H7 (cell line): ENCODE measurements at places on chromosomes 16 and 17. TPM values are rescaled to one million over a fixed set of nuclear protein-coding genes. Genes with fewer than 3 reads are reported as not detected.

Gene KRTAP2-2
- total RNA-seq = not detected in 2 replicates

Gene SAMD14
- 7.8 and 8.2 TPM in 2 replicates for total RNA-seq

Gene TEX19
- 1.1 and 1.9 TPM in 2 replicates for total RNA-seq

Gene PPL
- total RNA-seq = 9.2 and 10.2 TPM in 2 replicates

Gene SP6
- total RNA-seq = 0.07 and 0.10 TPM in 2 replicates

Gene TP53TG3F
- not detected in 2 replicates for total RNA-seq

Gene TBC1D3I
- 0.26 TPM in 1 of 2 replicates, not detected in the other for total RNA-seq

DNA sequence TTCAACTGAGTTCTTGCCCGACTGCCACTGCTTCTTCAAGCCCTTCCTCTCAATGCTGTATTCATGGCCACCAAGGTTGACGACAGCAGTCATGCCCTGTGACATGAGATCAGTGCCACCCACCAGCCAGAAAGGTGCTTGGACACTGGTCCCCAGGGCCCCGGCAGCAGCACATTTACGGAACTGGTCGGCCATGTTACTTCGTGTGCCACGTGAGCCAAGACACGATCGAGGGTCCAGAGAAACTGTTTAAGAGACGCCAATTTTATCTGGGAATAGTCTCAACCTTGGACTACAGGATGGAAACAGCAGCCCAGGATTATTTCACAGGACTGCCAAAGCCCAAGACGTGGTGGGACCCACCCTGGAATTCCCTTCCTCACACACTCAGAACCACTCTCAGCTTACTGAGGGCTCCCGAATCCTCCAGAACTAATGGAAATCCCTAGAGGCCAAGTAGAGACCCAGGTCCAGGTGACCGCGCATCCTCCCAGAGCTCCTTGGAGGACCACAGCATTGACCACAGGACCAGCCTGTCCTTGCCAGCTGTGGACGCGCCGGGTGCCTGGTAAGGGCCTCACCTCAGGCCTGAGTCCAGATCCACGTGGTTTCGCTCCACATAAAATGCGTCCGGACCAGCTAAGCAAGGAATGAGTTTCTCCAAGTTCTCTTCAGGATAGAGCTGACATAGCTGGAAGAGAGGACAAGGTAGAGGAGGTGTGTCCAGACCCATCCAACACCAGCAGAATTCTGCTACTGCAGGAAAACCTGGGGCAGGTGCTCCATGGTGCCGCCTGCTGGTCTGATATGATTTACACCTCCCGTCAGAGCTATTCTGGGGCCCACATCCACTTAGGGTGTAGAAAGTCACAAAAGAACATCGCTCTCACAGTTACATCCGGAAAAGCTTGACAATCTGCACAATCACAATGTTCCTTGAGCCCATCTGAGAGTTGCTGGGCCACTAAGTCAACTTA, 28.2 kb downstream of the MAP1LC3B start:
- peak; percentile 69 for DNase-seq

DNA sequence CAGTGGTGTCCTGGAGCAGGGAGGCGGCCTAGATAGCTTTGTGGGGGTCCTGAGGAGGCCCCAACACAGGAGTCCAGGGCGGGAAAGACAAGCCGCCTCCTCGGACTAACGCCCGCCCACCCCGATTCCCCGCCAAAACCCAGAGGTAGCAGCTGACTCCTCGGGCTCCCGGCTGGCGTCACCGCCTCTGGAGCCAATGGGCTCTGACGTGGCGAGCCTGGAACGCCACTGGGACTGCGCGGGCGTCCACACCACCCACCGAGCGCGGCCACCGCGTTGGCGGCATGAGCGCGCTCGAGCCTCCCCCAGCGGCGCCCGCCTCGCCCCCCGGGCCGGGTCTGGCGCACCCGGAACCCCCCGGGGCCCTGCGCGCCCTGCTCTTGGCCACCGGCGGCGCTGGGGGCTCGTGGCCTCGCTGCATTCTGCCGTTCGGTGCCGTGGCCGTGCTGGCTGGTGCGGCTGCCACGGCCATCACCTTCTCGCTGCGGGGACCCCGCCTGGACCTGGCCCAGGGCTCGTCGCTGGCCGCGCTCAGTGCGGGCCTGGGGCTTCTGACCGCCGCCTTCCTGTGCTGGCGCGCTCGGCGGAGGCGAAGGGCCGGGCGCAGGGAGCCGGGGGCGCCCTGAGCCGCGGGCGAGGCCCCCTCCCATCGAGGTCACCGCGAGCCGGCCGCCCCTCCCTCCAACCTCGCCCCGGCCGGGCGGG, 3.4 kb upstream of the NTN3 start:
- DNase-seq = peak; percentile 95

GRCh38 chr17:61284746-61285145, 114.9 kb upstream of the TBX2 start:
- no peak for DNase-seq

DNA sequence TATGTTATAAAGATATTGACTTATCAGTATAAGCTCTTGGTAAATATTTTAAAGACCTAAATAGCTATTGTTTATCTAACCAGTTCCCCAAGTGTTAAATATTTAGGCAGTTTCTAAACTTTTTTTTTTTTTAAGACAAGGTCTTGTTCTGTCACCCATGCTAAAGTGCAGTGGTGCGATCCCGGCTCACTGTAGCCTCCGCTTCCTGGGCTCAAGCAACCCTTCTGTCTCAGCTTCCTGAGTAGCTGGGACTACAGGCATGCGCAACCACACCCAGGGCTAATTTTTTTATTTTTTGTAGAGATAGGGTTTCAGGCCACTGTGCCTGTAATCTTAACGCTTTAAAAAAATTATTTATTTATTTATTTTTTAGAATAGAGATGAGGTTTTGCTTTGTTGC, 43.5 kb downstream of the SNX29 start:
- DNase-seq = no peak

- no peak for DNase-seq
Observed at GRCh38 chr16:9966569-9967157, 215.6 kb downstream of the GRIN2A start.

GRCh38 chr17:19265755-19266154, 28.6 kb downstream of the EPN2 start:
- no peak for DNase-seq

- DNase-seq = peak; percentile 63
Observed at GRCh38 chr16:73060892-73061490, 13.1 kb upstream of the ZFHX3 start.

- DNase-seq = no peak
Observed at GRCh38 chr17:83195330-83196023, 116.1 kb downstream of the METRNL start.

DNA sequence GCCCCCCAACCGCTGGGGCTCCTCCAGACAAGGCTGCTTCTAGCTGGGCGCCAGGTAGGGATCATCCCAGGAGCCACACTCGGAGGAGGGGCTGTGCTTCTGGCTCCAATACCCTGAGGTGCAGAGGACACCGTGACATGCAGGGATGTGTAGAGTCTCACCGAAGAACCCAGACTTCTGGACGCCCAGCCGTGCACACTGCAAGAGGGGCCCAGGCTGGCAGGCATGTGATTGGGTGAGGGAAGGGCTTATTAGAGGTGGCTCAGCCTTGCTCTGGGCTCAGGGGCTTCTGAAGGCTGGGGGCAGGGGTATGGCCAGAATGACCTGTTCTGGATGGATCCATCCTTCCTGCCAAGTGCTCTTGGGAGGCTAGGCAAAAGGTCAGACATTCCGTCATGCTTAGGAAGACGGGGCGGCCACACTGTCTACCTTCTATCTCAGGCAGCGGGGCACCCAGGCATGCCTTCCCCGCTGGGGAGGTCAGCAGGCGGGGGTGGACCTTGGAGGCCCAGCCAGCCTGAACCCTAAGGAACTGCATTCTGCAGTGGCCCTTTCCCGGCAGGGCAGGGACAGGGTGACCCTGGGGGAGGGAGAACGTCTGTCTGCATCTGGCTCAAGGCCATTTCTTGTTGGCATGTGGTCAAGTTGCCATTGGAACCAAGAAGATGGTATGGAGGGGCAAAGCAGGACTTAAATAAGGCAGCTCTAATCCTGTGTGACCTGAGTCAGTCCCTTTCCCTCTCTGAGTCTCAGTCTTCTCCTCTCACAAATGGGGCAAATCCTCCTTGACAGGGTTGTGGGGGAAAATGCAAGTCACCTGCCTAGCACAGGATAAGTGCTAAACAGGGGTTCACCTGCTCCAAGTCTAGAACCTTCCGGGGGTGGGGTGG, 5.8 kb upstream of the ADGRG1 start:
- no peak for DNase-seq

- DNase-seq = no peak
Observed at GRCh38 chr16:88298833-88299745, 83.7 kb upstream of the ZNF469 start.

DNA sequence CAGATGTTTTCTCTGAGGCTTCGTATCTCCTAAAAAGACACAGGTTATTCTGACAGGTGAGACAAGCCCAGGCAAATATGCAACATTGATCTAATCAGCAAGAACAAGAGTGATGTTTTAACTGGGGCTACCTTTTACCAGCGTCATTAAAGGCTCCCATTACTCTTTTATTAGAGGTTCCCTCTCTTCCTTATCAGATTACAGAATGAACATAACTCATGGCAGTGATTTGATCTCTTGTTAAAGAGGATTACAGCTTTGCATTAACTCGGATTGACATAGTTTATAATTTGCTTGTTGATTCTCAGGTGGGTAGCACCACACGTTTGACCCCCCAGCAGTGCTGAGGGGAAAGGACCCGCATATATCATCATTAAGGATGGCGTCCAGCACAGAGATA, 90.5 kb downstream of the AATF start:
- DNase-seq = no peak

- DNase-seq = no peak
Observed at GRCh38 chr16:87834668-87835473, 34.4 kb downstream of the SLC7A5 start.

- DNase-seq = peak; percentile 68
Observed at GRCh38 chr16:67174706-67175231, 4.4 kb downstream of the NOL3 start.

DNA sequence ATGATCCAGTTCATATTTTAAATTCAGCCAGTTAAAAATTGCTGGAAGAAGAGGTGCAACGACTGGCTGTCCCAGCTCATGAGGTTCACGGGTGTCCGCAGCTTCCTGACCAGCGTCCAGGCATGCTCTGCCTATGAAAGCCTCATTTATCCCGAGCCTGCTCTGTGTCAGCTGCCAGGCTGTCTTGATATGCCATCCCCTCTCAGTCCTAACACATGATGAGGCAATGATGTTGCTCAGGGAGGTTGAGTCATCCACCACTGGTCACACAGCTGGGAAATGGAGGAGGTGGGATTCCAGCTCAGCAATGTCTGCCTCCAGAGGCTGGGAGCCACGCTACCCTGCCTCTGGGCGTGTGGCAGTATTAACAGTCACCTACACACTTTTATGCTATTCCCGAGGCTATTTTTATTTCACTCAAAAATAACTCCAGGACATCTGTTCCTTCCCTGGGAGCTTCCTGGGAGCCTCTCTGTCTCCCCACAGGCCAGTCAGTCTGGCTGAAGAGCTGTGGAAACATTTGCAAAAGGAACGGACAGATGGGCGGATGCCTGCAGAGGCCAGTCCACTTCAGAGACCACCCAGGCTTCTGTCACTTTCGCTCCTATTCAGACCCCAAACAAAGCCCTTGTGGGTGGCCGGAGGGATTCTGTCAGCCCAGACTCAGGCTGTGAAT, 22.5 kb downstream of the RAB11FIP4 start:
- DNase-seq = no peak
